HTR-8/SVneo (cell line): ENCODE measurements at places on chromosomes 3 and 15.

- DNase-seq: no peak
These were observed 284.4 kb downstream of the RBMS3 start for GRCh38 chr3:29565236-29565635.

DNA sequence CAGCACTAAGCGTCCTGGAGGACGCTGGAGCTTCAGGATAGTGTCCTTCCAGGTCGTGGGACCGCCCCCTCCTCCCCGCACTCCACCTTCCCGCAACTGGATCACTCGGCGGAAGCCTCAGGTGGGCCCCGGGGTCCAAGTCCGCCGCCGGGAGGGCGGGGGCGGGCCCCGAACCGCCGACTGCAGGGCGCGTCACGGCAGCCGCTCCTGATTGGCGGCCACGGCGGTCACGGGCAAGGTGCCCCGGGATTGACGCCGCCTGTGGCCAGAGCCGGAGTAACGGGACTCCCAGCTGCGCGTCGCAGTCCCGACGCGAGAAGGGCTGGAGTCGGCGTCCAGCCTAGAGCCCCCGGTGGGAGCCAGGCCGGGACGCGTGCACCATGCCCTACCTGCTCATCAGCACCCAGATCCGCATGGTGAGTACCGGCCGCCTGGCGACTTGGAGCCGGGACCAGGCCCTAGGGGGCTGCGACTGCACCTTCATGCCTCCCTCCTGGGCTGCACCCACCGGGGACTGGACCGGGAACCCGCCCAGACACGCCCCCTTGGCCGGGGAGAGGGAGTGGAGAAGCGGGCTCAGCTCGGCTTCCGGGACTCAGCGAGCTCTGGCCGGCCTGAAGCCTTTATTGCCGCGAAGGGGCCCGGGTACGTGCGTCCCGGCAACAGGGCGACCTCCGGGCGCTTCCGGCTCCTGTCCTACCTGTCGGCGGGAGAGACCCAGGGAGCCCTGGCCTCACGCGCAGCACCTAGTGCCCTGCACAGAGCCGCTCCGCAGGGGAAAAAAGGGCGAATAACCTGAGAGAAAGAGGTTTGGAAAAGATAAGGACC lies at the start of gene GCHFR:
GCHFR (plus strand) TSS at position 268 of the 828 bp plus-strand sequence; CDS start at position 381, 113 bp downstream.
- no peak for DNase-seq

- no peak for DNase-seq
These were observed 217.2 kb downstream of the THSD4 start for GRCh38 chr15:71332431-71333004.

DNA sequence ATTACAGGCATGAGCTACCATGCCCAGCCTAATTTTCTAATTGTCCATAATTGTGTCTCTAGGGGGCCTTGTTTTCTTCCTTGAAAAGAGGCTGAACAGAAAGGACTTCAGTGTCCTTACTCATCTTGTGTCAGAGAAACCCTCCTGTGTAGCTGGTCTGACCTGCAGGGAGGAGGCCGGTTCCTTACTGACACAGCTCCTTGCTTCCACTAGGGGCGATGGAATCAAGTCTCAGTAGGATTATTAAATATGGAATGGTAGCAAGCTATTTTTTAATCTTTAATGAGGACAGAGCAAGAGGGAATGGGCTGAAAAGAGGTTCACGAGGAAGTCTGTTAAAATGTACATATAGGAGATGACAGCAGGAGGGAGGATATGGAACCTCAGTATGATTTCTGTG lies 8.6 kb downstream of the LPCAT4 start:
- no peak for DNase-seq

GRCh38 chr15:73923488-73924164 lies 2.6 kb upstream of the LOXL1 start:
- no peak for DNase-seq

DNA sequence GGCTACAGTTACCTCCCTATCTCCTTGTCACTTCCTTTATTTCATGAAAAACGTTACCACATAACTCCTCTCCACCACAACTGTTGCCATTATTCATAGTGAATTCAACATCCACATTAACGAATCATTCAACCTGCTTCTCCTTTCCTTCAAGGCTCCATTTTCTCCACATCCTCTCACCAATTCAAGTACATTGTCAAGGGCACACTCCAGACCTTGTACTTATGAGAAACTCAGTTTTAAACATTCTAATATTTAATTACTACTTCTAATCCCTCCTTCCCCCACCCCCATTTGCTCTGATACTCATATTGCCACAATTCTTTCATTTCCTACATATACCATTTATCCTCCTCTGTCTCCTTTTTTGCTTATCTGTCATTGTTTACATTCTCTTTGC lies 871.2 kb downstream of the TUSC7 start:
- no peak for DNase-seq

DNA sequence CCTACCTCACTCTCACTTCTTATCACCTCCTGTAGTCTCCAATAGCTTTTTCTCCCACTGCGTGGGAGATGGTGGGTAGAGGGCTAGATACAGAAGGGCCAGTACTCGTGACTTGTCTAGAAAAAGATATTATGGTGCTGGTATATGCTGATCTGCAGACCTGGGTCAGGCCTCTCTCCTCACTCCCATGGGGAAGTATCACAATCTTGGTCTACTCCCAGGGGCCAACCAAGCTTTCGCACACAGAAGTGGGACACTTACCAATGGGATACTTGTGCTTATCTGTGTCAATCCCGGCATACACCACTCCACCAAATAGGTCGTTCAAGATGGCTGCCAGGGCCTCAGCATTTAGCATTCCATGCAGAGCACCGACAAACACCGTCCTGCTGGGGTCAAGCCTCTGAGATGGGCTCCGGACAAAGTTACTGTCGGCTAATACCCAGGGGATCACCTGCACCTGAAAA lies 9.0 kb upstream of the RPS17 start:
- DNase-seq: no peak

DNA sequence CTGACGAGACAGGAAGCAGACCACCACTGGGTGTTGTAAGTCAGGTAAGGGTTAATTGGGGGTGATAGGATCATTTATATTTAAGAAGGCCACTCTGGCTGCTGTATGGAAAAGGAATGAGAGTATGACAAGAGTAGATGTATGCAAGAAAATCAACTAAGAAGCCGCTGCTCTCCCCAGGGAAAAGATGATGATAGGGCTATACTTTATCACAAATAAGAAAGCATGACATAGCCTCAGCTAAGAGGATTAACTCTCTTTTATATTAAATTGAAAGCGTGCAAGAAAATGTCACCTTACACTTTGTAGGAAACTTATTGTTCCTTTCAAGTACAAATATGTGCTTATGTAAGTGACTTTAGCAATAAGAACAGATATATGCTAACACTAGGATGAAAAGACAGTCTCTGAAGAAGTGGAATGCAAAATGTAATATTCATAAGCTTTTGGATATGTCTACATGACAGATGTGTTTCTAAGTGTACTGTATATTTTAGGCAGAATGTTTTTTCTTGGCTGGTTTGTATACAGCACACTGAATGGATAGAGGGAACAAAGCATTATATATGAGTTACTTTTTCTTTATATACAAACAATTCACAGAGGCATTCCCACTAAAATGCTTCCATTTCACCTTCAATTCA lies 8.7 kb upstream of the NDUFB4 start:
- no peak for DNase-seq
